ENCODE measurements at places on chromosomes 4 and X.

- DNase-seq: no peak
Measured at GRCh38 chr4:71141125-71141524, 147.7 kb downstream of the DCK start.

GRCh38 chrX:48713847-48714246, 17.3 kb downstream of the SUV39H1 start:
- no peak for DNase-seq

GRCh38 chrX:149151805-149152757, 353.0 kb downstream of the IDS start:
- no peak for DNase-seq

GRCh38 chr4:173766171-173766600, 236.2 kb upstream of the HAND2 start:
- no peak for DNase-seq

DNA sequence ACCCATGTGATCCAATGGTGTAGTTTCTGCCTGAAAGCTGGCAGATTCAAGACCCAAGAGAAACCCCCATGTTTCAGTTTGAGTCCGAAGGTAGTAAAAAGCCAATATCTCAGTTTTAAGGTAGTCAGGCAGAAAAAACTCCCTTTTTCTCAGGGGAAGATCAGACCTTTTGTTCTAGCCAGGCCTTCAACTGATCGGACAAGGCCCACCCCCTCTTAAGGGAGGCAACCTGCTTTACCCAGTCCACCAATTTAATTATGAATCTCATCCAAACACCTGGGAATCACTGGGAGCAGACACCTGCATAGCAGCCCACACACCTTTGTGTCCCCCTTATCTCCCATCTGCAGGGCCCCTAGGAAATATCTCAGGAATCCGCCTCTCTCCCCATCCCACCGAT, 322.0 kb downstream of the STK32B start:
- DNase-seq: no peak

All from activated CD8-positive, alpha-beta memory T cell treated with anti-CD3 and anti-CD28 coated beads for 1 hour (primary cell).